ENCODE measurements at places on chromosomes 5 and 9.

DNA sequence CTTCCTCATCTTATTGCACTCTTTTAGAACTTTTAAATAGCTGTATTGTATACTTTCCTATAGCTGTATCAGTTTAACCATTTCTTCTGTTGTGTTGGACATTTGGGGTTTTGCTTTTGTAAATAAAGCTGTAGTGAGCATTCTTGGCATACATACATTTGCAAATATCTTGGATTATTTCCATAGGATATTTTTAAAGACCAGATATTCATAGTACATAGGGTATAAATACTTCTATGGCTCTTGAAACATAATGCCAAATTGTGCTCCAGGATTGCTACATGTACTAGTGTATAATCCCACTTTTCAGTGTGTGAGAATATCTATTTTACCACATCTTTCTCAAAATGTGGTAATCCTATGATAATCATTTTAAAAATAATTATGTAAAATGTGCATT lies 51.2 kb downstream of the SCAMP1 start:
- no peak for DNase-seq

DNA sequence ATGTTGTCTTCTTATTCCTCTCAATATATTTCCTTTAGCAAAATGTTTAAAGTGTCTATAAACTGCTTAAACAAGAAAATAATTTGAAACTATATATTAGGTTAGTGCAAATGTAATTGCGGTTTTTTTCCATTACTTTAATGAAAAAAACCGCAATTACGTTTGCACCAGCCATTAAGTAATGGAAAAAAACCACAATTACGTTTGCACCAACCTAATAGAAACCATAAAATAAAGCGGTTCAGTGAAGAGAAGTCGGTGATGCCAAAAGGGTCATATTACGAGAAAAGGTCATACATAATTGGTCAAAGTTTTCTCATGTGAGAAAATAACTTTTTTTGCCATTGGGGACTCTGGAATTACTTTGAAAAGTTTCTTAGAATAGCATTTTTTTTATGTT lies 385.6 kb upstream of the ST8SIA4 start:
- no peak for DNase-seq

DNA sequence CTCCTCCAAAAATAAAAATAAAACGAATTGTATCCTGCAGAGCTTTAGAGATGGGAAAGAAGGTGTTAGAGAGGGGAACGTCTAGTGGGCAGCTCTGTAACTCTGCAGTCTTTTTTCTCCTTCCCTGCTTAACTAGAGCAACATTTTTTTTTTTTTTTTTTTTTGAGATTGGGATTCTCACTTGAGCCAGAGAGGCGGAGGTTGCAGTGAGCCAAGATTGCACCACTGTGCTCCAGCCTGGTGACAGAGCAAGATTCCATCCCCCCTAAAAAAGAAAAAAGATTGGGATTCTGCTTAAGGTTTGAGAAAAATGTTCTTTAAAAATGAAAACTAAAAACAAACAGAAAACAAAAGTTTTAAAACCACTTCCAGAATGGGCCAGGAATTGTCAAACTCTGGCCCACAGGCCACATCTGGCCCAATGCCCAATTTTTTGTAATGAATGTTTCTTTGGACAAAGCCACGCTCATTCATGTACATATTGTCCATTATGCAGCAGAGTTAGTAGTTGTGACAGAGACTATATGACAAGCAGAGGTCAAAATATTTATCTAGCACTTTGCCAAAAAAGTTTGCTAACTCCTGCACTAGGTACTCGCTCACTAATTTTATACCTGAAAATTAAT lies 98.5 kb downstream of the ZCCHC7 start:
- no peak for DNase-seq

DNA sequence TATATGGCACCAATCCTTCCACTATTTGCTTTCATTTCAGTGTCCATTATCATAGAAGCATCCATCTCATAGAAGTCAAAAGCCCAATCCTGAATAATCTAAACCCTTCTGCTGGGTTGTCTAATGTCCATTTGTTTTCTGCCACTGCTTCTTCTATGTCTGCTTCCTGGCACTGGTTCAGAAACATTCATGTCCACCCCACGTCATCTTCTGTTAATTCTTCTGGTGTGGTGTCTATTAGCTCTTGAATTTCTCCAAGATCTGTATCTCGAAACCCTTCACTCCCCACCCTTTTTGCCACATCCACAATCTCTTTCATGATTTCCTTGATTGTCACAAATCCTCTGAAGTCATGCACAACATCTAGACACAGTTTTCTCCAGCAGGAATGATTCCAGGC lies 23.2 kb upstream of the GOLGA1 start:
- DNase-seq: no peak

DNA sequence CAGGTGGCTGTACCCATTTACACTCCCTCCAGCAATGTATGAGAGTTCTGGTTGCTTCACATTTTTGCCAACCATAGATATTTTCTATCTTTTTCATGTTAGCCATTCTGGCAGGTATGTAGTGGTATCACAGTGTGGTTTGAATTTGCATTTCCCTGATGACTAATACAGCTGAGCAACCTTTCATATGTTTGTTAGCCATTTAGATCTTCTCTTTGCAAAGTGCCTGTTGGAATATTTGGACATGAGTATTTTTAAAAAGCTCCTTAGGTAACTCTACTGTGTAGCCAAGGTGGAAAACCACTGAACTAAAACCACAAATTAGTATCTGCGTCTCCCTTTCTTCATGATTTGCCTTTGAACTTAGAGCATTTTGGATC lies 31.9 kb downstream of the IRF1 start:
- no peak for DNase-seq

DNA sequence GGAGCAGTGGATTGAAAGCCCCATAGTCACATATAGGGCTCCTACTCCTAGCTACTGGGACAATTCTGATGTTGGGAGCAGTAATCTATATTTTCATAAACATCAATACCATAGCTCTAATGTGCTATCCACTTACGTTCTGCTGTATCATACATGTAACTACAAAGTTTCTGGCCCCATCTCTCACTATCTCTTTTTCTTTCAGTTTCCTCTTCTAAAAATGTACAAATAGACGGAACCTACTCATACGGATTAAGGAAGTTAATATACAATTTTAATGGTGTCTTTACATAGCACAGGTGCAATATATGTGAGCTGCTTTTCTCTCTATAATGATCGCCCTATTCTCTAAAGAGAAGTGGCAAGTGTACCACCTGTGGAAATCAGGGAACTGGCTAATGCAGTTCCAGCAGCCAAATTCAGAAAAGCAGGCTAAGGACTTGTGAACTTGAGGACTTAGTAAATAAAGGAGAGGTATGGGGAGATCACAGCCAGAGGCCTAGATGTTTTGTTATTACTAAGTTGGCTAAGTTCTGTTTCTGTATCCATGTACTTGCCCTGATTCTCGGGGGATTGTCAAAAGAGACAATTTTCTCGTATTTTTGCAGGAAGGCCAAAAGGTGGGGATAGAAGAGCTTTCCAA lies 1021.9 kb downstream of the CDH12 start:
- DNase-seq: no peak

DNA sequence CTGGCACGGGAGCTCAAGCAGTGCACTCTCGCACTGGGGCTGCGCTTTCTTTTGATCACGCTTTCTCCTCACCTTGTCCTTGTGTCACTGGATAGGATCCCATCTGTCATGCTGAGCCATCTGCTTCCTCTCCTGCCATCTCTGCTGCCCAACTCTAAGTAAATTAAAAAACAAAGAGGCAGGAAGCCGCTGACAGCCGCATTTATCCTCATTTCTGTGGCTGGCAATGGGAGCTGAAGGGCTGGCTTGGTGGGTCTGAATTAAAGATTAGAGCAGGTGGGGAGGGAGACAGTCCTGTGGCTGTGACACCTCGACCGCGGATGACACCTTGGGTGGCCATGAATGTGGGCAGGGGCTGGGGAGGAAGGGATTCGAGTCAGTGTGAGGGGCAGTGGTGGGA lies 159.2 kb upstream of the ALDH1B1 start:
- no peak for DNase-seq

GRCh38 chr5:72040513-72040912 lies 66.8 kb upstream of the MAP1B start:
- no peak for DNase-seq
